Left lung (tissue), 14 donors: ENCODE measurements at places on chromosomes 2 and 18. TPM values are rescaled to one million over a fixed set of nuclear protein-coding genes. Genes with fewer than 3 reads are reported as not detected.

DNA sequence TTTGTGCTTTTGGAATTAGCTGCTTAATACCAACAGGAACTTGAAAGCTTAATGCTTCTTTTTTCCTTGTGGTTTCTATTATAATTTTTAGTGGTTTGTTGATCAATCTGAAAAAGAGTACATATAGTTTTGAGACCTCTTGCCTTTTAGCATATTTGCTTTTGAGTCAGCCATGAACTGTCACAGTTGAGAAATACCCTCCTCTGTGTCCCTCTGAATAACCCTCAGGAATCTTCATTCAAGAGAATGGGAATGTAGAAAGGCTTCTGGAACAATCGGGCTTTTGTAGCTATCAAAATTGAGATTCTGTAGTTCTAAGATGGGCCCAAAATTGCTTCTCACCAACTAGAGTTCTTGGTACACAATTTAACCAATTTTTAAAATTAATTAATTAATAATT is 451.1 kb upstream of the TRIB2 start:
- DNase-seq = no peak

GRCh38 chr2:123165616-123166015 is 859.5 kb upstream of the CNTNAP5 start:
- no peak for DNase-seq

GRCh38 chr2:9543557-9543956 is 12.1 kb downstream of the ADAM17 start:
- no peak for DNase-seq

GRCh38 chr18:70072678-70073077 is 125.0 kb upstream of the CD226 start:
- DNase-seq = no peak

GRCh38 chr2:32591669-32592463 is 36.0 kb upstream of the TTC27 start:
- no peak for DNase-seq

DNA sequence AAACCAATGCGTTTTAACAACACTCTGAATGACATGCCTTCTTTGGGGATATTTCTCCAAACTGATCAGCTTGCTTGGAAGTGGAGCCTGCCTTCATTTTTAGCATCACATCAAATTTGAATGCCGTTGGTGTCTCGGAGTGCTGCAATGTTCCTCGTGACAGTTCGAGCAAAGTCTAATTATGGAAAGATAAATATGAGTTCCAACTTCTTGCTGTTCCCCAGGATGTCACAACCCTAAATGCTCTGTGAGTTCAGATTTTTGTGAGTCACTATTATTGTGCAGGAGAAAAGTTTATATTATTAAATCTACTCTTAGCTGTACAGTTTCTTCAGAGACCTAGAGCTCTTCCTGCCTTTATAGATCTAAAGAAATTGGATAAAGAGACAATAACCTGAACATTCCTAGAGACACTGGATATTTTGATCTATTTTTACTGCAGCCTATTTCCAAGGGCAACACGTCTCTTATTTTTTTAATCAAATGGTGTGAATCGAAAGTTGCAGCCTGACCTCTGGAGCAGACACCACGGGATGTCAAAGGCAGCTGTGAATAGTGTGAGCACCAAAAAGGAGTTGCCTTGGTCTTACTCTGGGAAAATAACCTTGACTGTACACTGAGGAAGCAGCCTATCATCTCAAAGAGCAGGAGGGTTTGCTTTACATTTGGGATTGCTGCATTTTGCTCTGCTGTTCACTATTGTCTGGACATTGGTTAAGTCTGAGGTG is 330.1 kb downstream of the TDRD15 start:
- no peak for DNase-seq

DPP10 gene
- polyA plus RNA-seq = 4.9 TPM

- no peak for DNase-seq
These were observed 158.1 kb downstream of the DNAH7 start for GRCh38 chr2:195910570-195910969.

DNA sequence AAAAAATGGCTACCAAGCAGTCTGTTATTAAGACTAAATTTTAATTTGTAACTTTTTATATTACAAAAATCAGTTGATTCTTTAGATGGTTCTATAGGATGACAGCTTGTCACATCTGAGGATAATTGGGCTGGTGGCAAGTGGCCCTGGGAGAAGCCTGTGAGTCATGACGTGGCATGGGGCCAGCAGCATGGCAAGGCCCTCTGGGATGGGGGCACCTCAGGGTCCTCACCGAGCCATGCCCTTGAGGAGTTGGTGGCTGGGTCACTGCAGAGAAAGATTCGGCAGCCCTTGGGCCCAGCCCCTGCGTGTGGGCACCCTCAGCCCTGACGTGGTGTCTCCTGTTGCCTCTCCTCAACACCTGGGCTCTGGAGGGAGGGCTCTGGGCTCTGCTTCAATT is 49.7 kb downstream of the STK25 start:
- DNase-seq = no peak

GRCh38 chr18:5527603-5528002 is 16.2 kb downstream of the EPB41L3 start:
- no peak for DNase-seq

TAF4B gene
- polyA plus RNA-seq = 4.1 TPM

DYSF gene
- polyA plus RNA-seq = 23.6 TPM

DNA sequence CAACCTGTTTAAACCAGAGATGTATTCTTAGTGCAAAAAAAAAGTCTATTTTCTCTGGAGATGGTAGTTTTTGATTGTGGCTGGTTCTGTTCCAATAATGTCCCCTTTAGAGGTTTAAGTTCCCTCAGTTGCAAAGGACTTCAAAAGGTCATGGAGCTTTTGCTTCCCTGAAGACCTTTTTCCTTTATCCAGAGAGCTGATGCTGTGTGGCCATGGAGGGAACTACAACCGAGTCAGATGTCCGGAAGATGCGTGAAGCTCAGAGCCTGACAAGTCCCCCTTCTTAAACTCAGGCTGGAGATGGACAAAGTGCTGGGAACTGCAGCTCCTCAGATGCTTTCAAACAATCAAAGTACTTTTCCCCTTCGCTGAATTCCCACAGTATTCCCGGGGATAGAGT is 176.1 kb downstream of the TMEM18 start:
- no peak for DNase-seq

NOL4 gene
- polyA plus RNA-seq = 2.5 TPM

NGEF gene
- polyA plus RNA-seq = 3.6 TPM

- DNase-seq = no peak
These were observed 151.8 kb upstream of the STK17B start for GRCh38 chr2:196322973-196323810.

VSNL1 gene
- polyA plus RNA-seq = 18.6 TPM

DNA sequence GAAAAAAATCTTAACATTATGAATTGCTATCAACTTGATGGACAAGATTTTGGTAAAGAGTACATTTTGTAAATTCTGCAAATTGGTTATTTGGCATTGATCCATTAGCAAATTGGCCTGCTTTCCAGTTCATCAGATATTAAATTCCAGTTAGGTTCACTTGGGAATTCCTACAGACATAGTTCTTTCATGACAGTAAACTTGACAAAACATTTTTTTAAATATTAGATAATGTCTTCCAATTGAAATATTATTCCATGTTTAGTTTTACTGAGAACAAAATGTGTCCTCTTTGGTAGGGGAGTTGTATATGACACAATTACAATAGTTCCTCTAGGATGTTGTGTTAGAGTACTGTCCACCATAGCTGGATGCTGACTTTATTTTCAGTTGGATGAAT is 141.9 kb downstream of the LCLAT1 start:
- no peak for DNase-seq

IL1RL2 gene
- 0.91 TPM for polyA plus RNA-seq

GRCh38 chr2:47611771-47612170 is 171.2 kb upstream of the MSH6 start:
- no peak for DNase-seq

GRCh38 chr2:49002750-49003149 is 151.6 kb downstream of the FSHR start:
- DNase-seq = no peak

UGT1A5 gene
- not detected for polyA plus RNA-seq

PLGLB2 gene
- polyA plus RNA-seq = 2.6 TPM

IL36G gene
- polyA plus RNA-seq = not detected

NIF3L1 gene
- polyA plus RNA-seq = 37.1 TPM

VWA3B gene
- polyA plus RNA-seq = 7.0 TPM

SLC40A1 gene
- polyA plus RNA-seq = 215 TPM

GAL3ST2 gene
- polyA plus RNA-seq = 0.28 TPM

ADD2 gene
- polyA plus RNA-seq = 6.0 TPM

SH2D6 gene
- 0.80 TPM for polyA plus RNA-seq

GRCh38 chr2:158904627-158905177 is 63.7 kb upstream of the TANC1 start:
- no peak for DNase-seq

HRH4 gene
- 0.07 TPM for polyA plus RNA-seq

GRCh38 chr2:83280391-83280790 is 1178.7 kb downstream of the SUCLG1 start:
- DNase-seq = no peak

DNA sequence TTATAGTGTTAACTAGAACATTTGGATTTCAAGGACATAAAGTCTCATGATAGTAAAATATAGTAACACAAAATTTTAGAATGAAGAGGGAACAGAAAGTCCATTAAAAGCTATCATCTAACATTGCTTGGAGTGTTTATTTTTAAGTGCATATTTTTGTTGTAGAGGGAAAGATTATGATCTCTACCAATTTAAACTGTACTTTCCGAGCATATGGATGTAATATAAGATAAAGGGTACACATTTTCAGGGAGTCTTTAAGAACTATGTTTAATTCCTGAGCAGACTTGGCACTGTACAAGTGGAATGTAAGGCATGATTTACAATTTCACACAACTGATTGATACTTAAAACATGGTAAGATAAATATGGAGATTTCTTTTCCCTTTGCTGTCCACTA is 34.2 kb upstream of the ZNF804A start:
- DNase-seq = no peak

DNA sequence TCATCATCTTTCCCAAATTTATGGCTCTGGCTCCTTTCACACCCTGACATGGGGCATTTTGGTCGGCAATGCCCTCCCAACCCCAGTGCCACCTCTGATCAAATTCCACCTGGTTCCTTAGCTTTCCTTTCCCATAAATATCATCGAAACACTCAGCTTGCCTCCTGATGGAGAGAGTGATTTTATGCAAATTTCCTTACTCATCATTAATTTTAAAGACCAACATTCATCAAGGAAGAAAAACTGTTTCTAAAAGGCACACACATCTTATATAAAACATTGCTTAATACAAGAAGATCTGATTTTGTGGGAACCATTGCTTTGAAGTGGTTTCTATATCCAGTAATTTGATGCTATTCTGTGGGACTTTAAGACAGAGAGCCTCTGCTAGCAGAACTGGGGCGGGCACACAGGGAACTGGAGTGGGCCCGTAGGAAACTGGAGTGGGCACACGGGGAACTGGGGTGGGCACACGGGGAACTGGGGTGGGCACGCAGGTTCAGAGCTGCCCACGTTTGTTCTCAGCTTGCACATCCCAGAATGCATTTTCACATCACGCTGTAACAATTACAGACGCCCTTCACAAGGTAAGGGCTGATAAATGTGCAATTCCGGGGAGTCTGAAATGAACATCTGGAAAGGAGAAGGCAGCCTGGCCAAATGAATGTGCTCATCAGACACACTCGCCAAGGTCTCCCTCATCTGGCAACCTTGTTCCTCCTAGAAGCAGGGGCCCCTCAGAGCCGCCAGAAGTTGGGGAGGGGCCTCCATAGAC is 174.2 kb downstream of the RTP5 start:
- DNase-seq = no peak

APLF gene
- polyA plus RNA-seq = 3.8 TPM

MOGAT1 gene
- not detected for polyA plus RNA-seq

SEC11C gene
- 92.2 TPM for polyA plus RNA-seq

DNA sequence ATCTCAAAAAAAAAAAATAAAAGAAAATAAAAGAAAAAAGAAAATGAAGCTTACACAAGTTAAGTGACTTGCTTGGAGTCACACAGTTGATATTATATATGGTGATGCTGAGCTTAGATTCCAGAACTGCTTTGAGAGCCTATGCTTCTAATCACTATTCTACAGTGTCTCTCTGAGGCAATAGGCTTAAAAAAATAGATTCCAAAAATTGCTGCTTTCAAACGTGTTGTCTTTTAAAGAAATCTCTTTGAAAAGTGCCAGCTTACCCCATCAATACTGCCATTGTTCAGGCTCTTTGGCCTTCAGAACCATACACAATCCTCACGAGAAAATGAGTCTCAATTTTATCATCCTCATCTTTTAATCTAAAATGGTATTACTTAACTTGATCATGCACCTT is 102.6 kb downstream of the CDK15 start:
- no peak for DNase-seq

LHCGR gene
- 0.08 TPM for polyA plus RNA-seq

- DNase-seq = no peak
These were observed 85.7 kb downstream of the INHBB start for GRCh38 chr2:120431386-120432292.

GKN2 gene
- polyA plus RNA-seq = 2.9 TPM

- no peak for DNase-seq
These were observed 110.2 kb downstream of the CTAGE1 start for GRCh38 chr18:22307528-22307927.

DNA sequence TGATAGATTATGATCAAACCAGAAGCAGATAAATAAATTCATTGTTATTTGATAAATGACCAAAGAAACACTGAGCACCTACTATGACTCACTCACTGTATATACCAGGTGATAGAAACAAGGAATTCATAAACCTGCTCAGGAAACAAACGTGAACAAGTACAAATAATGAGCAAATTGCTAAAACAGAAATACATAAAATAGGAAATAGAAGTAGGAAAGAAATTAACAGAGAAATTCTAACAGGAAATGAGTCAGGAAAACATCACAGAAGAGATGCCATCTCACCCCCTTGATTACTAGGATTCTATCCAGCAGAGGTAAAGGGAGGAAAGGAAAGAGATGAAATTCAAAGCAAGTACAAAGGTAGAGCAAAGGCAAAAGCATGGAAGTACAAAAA is 31.3 kb downstream of the EXOC6B start:
- DNase-seq = no peak

DNA sequence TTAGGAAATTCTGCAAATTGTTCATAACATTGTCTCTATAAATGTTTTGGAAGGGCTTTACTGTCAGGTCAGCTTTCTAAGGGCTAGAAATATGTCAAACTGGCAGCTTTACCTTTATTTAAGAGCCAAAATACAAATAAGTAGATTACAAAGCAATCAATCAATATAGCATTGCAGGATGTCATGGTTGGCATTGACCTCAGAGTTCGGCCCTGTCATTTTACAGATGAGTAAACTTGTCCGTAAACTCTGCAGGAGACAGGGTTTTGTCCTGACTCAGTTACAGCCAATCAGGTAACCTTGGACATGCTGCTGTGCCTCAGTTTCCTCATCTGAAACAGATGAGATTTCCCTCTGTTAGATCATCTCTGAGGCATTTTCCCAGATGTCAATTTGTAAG is 25.9 kb upstream of the ZEB2 start:
- DNase-seq = no peak

HOXD12 gene
- not detected for polyA plus RNA-seq

DNA sequence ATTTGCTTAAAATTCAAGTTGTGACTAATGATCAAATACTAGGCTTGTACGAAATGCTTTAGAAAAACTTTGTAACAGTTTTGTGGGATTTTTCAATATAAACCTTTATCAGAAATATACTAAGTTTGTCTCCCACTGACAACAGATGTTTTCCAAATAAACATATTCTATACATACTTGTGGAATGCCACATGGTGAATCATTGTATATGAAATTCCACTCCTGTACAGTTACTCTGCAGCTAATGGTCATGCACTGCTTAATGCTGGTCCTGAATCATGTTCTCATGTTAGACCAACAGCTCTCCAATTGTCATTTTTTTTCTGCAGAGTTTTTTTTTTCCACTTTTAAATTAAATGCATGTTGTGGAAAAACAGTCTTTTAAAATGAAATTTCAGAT is 90.1 kb downstream of the DPP4 start:
- DNase-seq = no peak

GRCh38 chr18:50079571-50080295 is 115.2 kb downstream of the MYO5B start:
- DNase-seq = peak; percentile 32
